ENCODE measurements at places on chromosomes 1 and 21.

DNA sequence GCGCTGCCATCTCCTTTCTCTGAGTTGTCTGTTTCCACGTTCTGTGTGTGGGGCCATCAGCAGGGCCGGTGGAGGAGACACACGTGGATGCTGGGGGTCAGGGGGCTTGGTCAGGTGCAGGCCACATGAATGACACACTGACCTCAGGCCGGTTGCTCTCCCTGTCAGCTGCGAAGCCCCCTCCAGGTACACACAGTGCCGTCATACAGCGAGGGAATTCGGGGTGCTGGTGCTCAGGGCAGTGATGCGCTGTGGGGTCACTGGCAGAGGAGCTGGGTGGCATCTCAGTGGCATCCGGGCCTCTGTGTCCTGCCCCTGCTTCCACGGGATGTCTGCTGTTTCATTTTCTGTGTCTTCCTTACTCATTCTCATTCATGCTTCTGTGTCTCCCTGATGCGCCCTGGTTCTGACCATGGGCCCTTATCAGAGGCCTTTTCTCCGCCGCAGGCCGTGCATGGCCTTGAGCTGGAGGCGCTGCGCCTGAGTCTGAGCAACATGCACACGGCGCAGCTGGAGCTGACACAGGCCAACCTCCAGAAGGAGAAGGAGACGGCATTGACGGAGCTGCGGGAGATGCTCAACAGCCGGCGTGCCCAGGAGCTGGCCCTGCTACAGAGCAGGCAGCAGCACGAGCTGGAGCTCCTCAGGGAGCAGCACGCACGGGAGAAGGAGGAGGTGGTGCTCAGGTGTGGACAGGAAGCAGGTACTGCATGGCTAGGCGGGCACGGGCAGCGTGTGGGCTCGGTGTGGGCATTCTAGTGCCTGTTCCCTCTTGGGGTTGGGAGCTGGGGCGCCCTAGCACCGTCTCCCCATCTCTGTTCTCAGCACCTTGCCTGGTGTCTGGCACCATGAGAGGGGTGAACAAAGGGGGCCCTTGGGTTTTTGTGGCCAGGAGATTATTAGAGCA lies 22.6 kb downstream of the PCNT start:
- DNase-seq, result no peak

DNA sequence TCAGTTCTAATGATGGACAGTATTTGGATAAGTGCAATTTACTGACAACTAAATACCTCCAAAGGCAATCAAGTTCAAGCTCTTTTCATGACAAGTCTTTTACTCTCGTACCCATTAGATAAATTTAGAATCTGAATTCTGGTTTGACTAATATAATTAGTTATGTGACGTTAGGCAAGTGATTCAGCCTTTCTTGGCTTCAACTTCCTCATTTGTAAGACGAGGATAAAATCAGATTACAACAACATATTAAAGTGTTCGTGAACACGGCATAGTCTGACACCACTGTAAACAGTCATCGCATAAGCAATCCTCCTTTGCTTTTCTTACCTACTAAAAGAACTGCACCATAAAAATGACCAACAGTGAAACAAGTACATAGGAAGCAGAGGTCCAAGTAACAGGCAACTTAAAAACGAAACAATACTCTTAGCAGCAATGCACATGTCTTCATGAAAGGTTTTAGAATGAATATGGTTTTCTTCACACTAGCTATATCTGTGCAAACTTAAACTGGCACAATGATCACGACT lies 25.7 kb downstream of the COA6 start:
- no peak for DNase-seq

- no peak for DNase-seq
Observed at GRCh38 chr1:53015508-53015860, 46.5 kb upstream of the PODN start.

DNA sequence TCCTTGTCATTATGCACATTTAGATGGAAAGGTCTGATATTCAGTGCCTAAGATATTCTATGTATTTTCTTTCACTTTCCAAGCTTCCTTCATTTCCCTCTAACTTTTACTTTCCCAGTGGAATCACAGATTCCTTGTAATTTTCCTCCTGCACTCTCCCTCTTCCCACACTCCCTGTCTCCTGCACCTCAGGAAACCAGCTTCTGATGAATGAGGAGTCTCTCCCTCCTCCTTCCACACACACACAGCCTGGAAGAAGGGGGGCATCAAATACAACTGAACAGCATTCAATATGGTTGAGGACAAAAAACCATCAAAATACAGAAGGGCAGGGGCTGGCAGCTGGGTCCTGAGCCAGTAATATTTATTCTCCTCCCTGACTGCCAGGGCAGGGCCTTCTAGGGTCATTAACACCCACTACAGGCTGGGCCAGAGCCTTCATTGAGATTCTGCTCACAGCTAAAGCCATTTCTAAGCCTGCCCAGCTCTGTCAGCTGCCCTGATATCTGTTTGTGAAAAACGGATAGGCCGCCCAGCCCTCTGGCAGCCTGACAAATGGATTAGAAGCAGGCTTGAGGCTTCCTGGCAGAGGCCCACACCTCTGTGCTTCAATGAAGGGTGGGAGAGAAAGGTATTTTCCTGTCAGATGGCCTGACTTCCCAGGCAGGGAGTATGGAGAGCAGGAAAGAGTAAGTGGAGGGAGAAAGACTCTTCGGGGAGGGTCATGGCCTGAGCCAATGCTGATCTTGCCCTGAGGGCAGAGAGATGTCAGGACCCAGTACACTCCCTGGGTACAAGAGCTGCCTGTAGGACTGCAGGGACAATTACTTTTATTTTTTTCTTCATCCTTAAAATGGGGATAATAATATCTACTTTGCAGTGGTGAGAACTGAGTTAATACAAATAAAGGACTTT lies 138.9 kb upstream of the SPATA6 start:
- DNase-seq, result no peak

DNA sequence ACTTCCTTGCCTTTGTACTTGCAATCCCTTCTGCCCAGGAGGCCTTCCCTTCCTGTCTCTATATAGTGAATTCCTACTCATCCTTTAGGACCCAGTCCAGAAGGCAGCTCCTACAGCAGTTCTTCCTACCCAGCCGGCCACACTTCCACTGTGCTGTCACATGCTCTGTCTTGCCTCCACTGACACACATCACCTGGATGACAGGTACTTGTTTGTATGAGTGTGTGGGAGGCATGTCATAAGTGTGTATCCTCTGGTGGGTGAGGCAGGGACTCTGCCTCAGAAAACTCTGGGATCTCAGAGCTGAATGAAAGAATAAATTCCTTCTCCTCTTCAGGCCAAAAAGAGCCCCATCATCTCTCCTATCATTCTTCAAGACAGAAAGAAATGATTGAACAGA lies 5.1 kb upstream of the OSCP1 start:
- no peak for DNase-seq

- no peak for DNase-seq
Observed at GRCh38 chr1:47843059-47843458, 154.1 kb downstream of the TRABD2B start.

DNA sequence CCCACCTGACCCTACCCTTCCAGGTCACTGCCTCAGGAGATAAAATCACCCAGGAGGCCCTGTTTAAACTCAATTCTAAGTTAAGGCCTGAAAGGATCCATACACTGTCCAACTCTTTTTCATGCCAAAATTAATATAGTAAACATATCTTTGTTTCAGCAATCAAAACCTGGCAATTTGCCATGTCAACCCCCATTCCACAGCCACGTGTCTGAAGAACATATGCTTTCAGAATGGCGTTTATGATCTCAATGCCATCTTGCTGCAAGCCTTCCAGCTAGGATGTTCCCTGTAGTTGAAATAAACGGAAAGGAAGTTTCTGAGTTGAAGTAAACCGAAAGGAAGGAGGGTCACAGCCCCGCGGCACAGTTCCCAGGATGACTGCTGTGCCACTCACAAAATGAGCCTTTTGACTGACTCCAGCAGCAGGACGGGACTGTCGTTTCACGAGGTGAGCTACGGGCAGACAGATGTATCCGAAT lies 472.0 kb downstream of the SMYD3 start:
- no peak for DNase-seq

GRCh38 chr1:227317011-227317451 lies 1.3 kb downstream of the CDC42BPA start:
- DNase-seq, result no peak

DNA sequence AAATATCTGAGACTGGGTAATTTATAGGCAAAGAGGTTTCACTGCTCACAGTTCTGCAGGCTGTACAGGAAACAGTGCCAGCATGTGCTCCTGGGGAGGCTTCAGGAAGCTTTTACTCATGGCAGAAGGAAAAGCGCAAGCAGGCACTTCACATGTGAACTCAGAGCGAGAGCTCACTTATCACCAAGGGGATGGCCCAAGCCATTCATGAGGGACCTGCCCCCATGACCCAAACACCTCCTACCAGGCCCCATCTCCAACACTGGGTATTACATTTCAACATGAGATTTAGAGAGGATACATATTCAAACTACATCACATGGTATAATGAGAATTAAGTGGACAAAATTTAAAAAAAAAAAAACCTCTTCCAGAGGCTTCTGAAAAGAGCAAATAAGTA lies 13.7 kb downstream of the WASF2 start:
- DNase-seq, result no peak

DNA sequence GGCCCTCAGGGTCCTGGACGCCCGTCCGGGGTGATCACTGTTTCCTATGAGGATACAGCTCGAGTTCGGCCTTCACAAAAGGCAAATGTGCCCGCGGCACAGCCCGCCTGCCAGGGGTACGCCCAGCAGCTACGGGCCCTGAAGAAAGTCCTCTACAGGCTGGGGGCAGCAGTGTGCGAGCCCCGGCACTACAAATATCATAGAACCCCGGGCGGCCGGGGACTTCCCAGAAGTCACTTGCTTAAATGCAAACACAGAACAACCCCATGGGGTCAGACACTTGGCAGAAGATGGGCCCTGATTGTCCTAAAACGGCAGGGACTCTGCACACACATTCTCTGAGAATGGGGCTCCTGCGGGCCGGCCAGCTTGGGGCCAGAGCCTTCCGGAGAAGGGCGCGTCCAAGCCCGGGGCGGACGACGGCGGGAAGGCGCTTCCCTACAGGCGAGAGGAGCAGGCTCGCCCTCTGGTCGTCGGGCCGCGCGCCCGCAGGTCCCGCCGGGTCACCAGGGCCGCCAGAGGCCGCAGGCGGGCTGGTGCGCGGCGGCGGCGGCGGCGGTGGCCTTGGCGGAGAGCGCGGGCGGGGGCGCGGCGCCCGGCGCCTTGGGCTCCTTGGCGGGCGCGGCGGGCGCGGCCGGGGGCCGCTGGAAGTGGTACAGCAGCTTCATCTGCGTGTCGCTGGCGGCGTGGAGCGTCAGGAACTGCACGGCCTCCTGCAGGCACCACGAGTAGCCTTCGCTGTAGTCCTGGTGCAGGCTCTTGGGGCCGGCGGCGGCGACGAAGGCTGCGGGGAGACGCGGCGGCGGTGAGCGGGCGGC lies 888 bp downstream of the HES5 start:
- peak; percentile 56 for DNase-seq

GRCh38 chr21:35470522-35470921 lies 421.4 kb upstream of the RUNX1 start:
- no peak for DNase-seq

GRCh38 chr1:59212706-59213105 lies 84.2 kb upstream of the FGGY start:
- DNase-seq, result no peak

DNA sequence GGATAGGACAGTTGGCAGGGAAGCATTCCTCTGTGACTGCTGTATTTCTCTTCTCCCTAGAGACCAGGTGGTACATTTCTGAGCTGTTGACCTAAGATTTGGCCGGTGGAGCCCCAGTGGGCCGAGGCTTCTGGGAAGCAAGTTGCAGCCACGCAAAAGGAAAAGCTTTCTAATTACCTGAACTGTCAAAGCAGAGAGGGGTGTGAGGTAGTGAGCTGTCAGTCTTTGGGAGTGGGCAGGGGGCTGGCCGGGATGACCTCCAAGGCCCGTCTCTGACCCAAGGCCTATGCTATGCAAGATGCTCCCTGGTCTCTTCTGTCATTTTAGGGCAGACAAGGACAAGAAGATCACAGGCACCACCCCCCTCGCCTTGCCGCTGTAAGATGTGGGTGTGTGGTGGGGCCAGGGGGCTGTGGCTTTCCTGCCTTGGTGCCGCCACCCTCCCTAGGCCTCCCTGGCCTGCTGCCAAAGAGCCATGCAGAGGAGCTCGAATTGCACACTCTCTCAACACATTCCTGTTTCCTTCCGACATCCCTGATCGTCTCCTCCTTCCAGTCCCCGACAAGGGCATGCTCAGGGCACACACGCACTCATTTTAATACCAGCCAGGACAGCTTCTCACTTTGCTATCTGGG lies 7.7 kb downstream of the PADI1 start:
- DNase-seq, result peak; percentile 34

DNA sequence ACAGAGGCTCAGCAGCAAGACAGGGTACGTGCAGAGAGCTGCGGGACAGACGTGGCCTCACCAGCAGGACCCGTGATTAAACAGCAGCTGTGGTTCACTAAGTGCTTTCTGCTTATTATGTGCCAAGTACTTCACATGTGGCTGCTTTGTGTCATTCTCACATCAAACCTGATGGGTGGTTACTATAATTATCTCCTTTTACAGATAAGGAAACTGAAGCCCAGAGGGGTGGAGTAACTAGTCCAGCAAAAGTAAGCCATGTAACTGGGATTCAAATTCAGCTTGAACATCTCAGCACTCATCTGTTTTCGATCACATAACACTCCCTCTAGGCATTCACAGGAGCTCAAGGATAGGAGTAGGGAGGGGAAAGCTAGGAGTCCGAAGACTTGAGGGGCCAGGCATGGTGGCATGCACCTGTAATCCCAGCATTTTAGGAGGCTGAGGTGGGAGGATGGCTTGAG lies 50.8 kb upstream of the CLIC4 start:
- DNase-seq, result no peak

GRCh38 chr1:162551969-162552683 lies 9.4 kb upstream of the UAP1 start:
- DNase-seq, result no peak

- DNase-seq, result no peak
Observed at GRCh38 chr21:43333298-43334062, 93.5 kb downstream of the SIK1 start.

- no peak for DNase-seq
Observed at GRCh38 chr1:161382214-161383019, 14.7 kb upstream of the CFAP126 start.

DNA sequence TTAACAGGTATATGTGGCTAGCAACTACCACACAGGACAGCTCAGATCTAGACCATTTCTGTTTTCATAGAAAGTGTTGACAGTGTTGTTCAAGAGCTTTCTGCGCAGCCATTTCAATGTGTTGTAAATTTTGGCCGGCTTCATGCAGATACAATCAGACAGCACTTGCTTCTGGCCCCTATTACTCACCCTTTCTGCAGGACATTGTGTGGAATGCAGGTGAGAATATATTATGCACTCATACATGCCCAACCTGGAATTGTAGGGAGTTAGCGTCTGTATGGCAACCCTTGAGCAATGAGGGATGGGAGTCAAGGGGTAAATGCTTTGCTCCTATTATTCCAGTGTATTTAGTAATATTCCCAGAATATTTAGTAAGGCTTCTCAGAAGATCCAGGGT lies 180.9 kb upstream of the PLXNA2 start:
- no peak for DNase-seq
